ENCODE measurements at places on chromosomes 3 and 15.
A peak's percentile ranks its signal among the peaks of the same experiment; 100 is the strongest.

DNA sequence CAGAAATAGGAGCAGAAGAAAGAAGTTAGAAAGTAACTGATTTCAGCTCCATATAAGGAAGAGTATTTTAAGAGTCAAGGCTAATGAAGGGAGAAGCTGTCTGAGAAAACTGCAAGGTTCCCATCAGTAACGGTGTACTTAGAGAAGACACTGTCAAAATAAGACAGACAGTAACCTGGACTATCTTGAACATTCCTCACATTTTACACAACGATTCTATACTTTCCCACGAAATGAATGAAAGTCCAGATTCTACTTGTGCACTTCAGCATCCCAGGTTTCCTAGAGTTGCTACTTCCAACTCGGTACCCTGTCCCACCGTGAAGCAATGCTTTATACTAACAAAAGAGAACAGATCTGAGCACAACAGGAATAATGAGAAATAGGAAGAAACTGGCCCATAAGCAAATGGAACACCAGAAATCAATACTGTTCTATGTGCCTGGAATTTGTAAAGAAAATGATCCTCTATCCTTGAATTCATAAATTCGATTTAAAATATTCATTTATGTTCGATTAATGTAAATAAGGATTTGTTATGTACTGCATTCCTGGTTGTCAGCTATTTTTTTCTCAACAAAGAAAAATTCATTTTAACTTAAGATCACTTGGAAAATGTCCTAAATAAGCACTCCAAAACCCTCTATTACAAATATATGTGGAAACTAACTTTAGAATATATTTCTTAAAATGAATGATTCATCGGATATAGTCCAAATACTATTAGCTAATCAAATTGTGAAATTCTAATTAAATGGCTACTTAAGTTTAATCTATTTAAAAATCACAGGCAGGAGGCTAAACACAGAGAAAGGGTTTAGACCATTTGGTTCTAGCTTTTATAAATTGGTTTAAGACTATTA is 1.5 kb downstream of the C3orf70 start:
- no peak for DNase-seq

- DNase-seq, result peak; percentile 23
Observed at GRCh38 chr15:64527263-64527984, 67.0 kb downstream of the ZNF609 start.

DNA sequence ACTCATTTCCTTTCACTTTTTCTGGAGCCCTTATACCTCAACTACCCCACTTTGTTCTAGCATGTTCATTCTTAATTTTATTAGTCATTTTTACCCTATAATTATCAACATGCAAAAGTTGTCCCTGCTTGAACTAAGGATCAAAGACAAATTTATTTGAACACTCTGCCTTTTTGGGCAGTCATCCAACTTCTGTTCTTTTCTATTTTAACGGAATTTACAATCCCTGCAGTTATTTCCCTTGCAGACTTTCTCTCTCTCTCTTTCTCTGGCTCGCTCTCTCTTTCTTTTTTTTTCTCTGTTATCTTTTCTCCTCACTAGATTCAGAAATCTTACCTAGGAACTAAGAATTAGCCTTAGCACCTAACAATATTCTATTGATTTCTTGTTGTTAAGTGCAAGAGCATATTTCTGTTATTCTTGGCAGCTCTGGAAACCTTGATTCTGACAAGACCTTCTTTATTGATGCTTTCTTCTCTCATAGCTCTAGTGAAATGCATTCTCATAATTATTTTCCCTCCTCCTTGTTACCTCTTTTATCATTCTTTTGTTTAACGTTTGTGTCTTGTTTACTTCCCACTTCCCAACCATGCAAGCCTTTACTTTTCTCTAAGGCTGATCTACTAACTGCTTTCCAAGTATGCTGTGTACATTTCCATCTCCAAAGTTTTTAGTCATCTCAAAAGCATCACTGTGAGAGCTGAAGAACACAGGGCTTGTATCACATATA is 951.6 kb downstream of the DIPK2A start:
- no peak for DNase-seq

DNA sequence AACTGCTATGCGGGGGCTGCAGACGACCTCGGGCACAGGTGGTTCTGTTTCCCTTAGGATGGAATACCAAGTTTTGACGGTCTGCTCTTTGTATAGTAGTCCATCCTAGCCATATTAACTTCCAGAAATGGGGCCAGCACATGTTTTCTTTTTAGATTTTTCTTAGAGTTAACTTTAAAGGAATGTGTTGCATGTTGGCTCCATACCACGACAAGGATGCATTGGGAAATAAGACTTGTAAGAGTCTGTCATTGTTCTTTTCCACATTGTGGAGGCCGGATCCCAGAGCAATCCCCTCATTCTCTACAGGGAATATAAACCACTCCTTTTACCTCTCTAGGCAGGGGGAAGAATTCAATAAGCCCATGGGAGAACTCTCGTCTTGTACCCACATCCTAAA is 87.1 kb upstream of the PLSCR4 start:
- DNase-seq, result no peak

DNA sequence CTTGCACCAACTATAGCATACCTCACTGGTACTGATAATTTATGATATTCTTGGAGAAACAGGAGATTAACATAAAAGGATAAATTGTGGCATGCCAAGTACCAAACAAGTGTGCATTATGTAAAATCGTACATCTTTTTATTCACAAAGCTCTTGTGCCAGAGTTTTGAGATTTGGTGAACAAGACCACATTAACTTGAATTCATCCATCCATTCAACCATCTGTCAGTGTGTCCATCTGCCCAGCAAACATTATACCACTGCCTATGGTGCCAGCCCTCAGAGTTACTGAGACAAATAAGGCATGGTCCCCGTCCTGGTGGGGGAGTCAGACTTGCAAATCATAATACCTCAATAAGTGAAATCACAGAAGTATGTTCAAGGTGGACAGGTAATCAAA is 17.0 kb upstream of the NEO1 start:
- no peak for DNase-seq

GRCh38 chr15:50315814-50316630 is 39.0 kb downstream of the GABPB1 start:
- DNase-seq, result peak; percentile 24

DNA sequence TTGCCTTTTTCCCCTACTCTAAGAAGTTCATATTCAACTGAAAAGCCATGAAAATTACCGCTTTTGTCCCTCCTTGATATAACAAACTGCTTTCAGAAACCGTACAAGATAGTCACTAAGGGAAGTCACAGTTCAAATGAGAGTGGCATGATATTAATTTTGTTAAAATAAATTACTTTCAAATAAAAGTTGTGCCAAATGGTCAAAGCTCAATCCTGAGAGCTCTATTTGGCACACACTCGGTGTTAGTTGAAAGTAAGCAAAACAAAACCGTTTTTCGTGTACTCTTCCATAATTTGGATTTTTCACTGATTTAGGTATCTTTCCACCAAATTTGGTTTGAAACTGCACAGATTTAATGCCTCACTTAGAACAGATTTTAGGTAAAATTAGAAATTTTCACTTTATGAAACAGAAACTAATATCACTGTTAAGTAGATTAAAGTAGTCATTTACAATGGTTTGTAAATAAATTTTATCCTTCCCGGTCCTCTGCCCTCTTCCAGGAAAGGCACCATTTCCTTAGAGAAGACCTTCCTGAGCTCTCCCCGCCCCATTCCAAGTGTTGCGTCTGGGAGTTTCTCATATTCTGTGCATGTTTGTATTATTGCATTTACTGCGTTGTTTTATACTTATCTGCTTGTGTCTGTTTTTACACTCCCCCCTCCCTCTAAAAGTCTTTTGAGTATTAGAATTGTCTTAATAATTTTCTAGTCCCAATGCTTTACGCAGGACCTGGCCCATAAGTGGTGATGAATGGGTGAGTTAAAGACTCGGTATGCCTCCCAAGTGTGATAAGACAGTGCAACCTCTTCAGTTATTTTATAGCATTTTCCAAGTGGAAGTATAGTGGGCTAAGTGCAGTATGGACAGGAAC is 853 bp downstream of the TCAIM start:
- DNase-seq, result no peak

DNA sequence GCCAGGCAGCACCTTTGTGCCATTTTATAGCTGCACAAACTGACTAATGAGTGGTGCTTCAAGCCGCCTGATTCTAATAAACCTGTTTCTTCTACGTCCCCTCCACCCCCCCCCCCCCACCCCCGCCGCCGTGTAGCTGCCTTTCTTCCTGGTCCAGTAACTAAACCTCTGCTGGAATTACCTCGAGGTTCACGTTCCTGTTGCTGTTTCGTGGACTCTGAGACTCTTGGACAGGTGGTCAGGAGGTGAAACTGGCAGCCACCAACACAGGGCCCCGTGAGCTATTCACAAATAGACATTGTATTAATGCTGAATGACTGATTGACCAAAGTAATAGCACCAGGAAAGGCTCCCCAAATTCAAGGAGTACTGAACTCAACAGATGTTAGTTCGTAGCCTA is 73.9 kb downstream of the TRIM69 start:
- no peak for DNase-seq

DNA sequence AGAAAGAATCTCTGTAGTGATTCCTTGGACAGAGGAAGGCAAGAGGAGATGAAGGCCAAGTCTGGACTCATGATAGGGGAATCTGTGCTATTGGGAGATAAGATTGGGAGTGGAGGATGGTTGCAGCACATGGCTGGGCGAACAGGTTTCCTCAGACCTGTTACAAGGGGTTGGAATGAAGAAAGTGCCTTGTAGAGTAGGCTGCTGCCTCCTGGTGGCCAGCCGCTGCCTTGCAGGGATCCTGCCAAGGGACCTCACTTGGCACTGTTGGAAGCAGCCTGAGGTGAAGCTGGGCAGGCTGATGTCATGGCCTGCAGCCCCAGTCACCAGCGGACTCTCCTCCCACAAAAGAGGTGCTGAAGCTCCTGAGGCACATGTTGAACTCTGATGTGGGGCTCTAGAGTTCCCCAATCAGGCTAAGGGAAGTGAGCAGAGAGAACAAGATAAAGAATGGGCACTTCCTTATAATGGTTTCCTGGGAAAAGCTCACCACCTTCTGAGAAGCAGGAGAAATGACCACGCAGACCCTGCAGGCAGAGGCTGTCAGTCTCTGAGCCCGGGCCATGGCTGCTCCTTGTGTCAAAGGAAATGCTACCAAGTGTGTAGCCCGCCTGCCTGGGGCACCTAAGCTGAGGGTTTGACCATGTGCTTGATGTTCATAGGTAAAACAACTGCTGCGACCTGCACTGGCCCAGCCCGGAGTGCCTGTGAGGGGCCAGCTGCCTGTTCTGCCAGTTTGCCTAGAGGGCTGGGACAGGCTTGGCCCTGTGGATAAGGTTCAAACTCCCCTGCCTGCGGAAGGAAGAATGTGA is 1.6 kb upstream of the TEX264 start:
- DNase-seq, result peak; percentile 75
